ENCODE measurements at places on chromosomes 3 and 15.

GRCh38 chr3:104594491-104594890 is 772.2 kb upstream of the ALCAM start:
- DNase-seq = no peak

GRCh38 chr3:4834403-4834866 is 144.8 kb upstream of the BHLHE40 start:
- DNase-seq = no peak

DNA sequence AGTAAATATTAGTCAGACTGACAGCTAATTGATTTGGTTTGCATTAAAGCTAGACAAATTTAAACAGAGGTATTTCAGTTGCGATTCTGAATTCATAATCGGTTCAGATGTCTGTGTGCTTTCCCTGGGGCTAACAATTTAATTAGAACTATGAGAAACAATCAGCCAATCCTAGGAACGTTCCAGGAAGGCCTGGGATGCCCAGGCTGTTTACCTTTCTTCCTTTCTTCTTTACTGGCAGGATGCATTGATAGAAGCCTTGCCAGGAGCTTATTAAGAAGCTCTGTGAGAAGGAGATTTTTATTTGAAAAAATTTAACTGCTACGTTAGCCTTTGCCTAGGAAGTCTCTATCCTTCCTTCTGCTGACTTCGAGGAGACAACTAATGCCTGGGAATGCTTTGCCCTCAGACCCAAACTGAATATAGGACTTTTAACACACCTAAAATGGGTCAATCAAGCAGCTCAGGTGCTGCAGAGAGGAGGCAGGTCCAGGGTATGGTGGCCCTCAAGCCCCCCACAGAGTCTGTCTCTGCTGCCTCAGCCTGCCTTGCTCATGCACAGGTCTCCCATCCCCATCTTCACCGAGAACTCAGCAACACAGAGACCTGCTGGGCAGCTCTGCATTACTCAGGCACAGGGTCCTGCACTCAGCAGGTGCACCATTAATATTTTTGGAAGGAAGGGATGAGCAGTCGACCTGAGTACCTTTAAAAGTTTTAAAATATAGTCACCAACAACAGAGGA is 48.5 kb downstream of the PCSK6 start:
- no peak for DNase-seq

GRCh38 chr15:95590533-95591044 is 739.9 kb upstream of the NR2F2 start:
- no peak for DNase-seq

GRCh38 chr15:61051569-61052031 is 177.5 kb downstream of the RORA start:
- DNase-seq = peak; percentile 54

DNA sequence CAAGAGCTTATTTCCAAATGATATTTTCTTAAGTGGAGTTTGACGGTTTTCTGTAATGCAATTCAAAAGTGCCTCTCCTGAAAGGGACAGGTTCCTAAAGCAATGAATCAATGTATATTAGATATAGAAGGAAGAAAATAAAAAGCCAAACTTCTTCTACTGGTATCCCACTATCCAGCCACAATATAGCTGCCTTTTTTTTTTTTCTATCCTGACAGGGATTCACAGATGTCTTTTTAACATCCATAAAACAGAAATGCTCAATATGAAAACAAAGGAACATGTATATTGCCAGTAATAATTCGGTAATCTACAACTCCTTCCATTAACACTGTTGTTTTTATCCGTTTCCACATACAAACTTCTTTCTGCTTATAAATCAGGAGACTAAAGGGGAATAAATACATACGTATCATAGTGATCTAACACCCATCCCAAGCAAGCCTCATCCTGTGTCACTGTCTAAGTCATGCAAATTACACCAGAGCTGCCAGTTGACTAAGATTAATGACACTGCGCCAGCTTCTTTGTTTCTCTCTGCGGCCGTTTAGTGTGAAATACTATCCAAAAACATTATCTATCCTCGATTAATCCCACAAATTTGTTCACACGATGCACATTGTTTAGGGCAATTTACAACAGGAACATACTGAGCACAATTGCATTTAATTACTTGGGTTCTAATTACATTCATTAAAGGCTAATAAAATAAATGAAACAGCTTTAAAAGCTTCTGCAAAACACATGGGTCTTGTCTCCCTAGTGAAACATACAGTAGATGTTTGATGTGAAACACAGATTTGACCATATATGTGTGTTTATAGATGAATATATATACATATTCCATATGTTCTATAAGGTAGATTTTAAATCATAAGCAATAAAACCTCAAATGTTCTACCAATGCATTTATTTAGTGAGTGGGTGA is 51.9 kb upstream of the CDIN1 start:
- DNase-seq = peak; percentile 93

GRCh38 chr15:65957451-65957850 is 88.2 kb downstream of the RAB11A start:
- DNase-seq = peak; percentile 64

DNA sequence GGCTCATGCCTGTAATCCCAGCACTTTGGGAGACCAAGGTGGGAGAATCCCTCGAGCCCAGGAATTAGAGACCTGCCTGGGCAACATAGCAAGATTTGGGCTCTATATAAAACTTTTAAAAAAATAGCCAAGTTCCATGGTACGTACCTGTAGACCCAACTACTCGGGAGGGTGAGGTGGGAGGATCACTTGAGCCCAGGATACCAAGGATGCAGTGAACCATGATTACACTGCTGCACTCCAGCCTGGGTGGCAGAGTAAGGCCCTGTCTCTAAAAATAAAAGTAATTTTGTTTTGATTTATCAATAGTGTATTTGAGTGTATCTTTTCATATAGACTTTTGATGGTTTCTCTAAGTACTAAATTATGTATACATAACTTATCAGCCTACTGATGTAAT is 63.1 kb downstream of the LSM3 start:
- no peak for DNase-seq

GRCh38 chr3:196012941-196013476 is 68.9 kb downstream of the TFRC start:
- no peak for DNase-seq

DNA sequence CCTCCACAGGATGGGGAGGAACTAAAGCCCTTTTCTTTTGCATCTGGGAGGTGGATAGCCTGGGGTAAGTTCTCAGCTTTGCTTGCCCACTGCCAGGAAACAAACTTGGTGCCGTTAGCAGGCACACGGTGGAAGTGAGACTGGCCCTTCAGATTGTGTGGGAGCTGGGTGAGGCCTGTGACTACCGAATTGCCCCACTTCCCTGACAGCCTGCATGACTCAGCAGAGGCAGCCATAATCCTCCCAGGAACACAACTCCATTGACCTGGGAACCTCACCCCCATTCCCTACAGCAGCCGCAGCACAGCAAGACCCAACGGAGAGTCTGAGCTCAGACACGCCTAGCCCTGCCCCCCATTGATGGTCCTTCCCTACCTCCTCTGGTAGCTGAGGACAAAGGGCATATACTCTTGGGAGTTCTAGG is 282.6 kb downstream of the KLF13 start:
- DNase-seq = no peak

GRCh38 chr3:5276934-5277333 is 89.4 kb downstream of the EDEM1 start:
- DNase-seq = no peak

- no peak for DNase-seq
Measured at GRCh38 chr15:60620708-60621107, 141.8 kb upstream of the ICE2 start.

DNA sequence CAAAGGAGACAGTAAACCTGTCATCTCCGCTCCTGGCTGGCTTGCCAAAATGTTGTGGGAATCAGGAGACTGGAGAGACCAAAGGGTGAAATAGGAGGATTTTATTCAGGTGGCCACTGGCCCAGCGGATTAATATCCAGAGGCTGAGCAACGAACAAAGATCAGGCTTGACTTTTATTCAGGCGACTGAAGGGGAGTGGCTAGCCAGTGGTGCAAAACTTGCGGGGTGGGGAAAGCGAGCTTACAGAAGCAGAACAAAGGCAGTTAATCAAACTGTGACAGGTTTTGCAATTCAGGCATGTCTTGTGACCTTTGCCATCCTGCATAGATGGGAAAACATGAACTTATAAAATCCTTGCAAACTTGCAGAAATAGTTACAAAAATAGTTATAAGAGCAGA is 19.8 kb upstream of the ACAD9 start:
- no peak for DNase-seq

- no peak for DNase-seq
Measured at GRCh38 chr15:72916897-72917296, 133.3 kb upstream of the ADPGK start.

GRCh38 chr3:195065864-195066185 is 205.1 kb downstream of the XXYLT1 start:
- no peak for DNase-seq

GRCh38 chr15:68785541-68785940 is 35.2 kb downstream of the ANP32A start:
- no peak for DNase-seq

GRCh38 chr3:88480822-88481221 is 331.1 kb downstream of the C3orf38 start:
- DNase-seq = no peak

DNA sequence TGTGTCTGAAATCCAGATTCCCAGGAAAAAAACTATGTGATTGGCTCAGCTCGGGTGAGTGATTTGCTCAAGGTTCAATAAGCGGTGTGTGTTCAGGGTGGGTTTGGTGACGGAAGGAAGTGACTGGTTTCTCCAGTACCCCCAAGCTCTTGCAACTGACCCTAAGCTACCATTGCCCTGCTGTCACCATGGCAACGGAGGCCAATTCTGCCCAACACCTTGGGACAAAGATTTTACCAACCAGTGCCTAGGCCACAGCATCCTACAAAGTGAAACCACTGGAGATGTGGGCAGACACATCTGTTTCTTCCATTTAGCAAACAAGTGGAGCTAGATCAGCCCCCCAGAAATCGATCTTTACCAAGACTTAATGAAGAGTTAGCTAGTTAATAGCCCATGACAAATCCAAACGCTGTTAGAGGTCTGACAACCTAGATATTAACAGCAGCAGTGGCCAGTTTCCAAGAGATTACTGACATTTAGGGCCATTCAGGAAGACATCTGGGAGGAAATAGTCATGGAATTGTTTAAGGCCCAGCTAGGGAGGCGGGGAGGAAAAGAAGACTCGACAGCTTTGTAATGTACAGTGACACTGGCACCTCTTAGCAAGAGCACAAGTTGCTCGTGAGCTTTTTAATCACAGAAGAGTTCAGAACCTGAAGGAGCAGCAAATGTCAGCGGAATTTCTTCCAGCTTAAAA is 195.9 kb downstream of the SLCO3A1 start:
- no peak for DNase-seq

DNA sequence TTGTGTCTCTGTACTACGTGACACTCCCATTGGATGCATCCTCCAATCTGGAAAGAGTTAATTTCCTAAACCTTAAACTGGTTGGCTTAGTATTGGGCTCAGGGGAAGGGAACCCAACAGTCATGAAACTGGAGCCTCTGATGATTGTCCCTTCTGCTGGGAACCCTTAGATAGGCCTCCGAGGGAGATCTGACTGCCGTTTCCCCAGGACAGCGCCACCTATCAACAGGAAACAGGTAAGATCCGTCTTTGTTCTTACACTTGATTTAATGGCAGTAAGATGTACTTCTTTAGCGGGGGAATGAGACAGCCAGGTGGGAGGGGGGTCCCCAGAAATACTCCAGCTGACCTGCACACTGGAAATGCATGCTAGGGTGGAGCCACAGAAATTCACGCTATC is 1749.6 kb downstream of the SI start:
- DNase-seq = no peak

GRCh38 chr3:15083252-15083651 is 15.7 kb downstream of the RBSN start:
- DNase-seq = no peak

- DNase-seq = no peak
Measured at GRCh38 chr3:189824629-189825312, 193.6 kb downstream of the TP63 start.

DNA sequence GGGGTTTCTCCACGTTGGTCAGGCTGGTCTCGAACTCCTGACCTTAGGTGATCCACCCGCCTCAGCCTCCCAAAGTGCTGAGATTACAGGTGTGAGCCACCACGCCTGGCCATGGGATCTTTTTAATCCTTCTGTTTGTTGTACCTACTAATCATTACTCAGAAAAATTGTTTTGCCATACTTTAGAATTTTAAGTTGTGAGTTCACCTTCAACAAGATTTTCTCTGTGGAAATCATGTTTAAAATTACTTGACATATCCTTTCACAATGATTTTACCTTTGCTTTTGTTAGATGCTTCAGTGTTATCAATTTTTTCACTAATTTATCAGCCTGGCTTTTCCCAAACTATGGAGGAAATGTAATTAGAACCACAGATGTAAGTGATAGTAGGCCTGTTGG is 11.6 kb upstream of the MECOM start:
- DNase-seq = no peak

DNA sequence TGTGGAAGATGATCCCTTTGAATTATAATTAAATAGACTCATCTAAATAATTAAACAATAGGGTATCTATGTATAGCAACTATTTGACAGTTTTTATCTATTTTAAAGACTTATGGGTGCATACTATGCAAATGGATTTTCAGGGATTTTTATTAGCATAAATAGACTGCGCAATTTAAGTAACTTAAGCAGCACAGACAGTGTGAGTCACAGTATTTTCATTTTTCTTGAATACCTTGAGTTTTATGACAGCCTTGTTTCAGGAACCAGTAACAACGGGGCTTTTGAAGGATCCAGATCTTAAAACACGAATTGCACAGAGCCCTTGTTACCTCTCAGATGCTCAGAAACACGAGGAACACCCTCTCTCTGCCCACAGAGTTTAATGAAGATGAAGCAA is 175.5 kb upstream of the CD96 start:
- no peak for DNase-seq

- DNase-seq = no peak
Measured at GRCh38 chr15:92272106-92272505, 121.6 kb upstream of the ST8SIA2 start.

- peak; percentile 77 for DNase-seq
Measured at GRCh38 chr3:55402886-55403609, 84.1 kb downstream of the WNT5A start.

Data from NCI-H146 (cell line).